ENCODE measurements at places on chromosomes 3 and 15. TPM values are rescaled to one million over a fixed set of nuclear protein-coding genes. Genes with fewer than 3 reads are reported as not detected.

DNA sequence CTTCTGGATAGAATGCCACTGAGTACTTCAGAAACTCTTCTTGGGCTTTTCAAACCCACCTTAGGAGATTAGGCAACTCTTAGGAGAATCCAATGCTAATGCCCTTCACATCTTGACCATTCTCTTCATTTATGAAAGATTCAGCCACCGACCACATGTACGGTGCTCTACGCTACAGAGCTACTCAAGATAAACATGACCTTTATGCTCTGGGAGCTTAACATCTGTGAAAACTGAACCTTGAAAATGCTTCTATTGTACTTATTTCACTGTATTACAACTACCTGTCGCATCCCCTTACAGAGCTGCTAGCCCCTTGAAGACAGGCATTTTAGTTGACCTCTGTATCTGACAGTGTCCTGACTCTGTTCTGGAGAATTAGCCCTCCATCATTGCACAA lies 19.5 kb upstream of the ARRDC4 start:
- H3K27ac ChIP-seq = no peak overlapping the region
- H3K36me3 ChIP-seq = no peaks in the 10 kb centered on the region
- DNase-seq = no peak
- no peaks in the 10 kb centered on the region for H3K4me1 ChIP-seq

LRRIQ4 gene
- 0.23 TPM for total RNA-seq

DNA sequence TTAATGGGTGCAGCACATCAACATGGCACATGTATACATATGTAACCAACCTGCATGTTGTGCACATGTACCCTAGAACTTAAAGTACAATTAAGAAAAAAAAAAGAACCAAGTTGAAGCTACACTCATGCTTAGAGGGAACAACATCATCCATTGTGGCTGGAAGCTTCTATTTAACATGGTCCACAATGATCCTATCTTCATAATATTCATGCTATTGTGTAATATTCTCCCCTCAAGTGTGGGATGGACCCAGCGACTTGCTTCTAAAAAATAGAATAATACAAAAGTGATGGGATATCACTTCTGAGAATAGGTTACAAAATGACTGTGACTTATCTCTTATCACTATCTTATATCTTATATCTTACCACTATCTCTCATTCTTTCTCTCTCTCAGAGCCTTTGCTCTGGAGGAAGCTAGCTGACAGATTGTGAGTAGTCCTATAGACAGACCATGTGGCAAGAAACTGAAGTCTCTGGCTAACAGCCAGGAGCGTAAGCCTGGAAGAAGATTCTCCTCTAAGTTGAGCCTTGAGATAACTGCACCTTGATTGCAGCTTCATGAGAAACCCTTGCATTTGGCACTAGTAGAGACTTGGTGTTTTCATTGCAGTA lies 198.5 kb upstream of the MRPL3 start:
- H3K27me3 ChIP-seq = peaks cover 10% of the 10 kb centered on the region
- H3K4me1 ChIP-seq = no peaks in the 10 kb centered on the region
- no peak overlapping the region for H3K4me3 ChIP-seq
- no peak for DNase-seq
- no peaks in the 10 kb centered on the region for H3K36me3 ChIP-seq
- no peak overlapping the region for H3K27ac ChIP-seq

GRCh38 chr3:42936157-42936981 lies 30.4 kb downstream of the ZNF662 start:
- H3K27me3 ChIP-seq = no peaks in the 10 kb centered on the region
- H3K36me3 ChIP-seq = no peaks in the 10 kb centered on the region

GRCh38 chr15:95875121-95875643 lies 455.3 kb upstream of the NR2F2 start:
- peaks cover 43% of the 10 kb centered on the region for H3K4me1 ChIP-seq
- no peak overlapping the region for H3K4me3 ChIP-seq
- peaks cover 3% of the 10 kb centered on the region for H3K36me3 ChIP-seq
- no peaks in the 10 kb centered on the region for H3K27me3 ChIP-seq
- H3K27ac ChIP-seq = no peak overlapping the region

DNA sequence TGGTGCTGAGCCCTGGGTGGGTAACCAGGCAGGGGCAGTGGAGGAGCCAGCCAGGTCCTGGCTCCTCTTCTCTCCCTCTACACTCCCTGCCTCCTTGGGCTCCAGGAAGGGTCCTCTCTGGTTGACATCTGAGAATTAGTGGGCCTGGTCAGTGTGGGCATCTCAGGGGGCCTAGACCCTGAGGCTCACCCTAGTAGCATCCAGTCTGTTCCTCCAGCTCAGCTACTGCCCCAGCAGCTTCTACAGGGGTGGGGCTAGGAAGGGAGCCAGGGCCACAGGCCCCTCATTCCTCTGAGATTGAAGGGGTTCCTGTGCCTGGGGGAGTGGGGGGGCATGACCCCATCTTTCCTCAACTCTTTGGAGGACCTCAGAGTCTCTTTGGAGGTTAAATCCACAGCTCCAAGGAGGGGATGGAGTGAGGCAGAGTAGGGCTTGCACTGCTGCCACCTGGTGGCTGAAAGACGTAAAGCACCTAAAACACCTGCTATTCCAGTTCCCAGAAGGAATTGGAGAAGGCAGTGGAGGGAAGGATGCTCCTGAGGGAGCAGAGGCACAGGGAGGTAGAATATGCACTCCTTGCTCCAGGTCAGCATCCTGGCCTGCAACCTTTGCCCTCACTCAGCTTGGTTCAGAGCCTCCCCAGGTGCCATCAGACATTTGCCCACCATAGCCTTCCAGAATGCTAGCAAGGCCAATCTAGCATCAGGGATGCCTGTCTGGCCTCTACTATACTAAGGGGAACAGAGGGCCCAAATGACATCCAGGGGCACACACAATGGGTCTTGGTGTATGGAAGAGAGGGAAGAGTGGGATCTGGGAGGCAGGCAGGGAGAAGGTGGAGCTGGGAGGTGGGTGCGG lies 25.1 kb downstream of the C3orf18 start:
- H3K36me3 ChIP-seq = no peaks in the 10 kb centered on the region
- no peak overlapping the region for H3K4me3 ChIP-seq
- H3K4me1 ChIP-seq = no peaks in the 10 kb centered on the region

RAD51 gene
- total RNA-seq = 83.3 TPM

ZNF662 gene
- 0.47 TPM for total RNA-seq

DNA sequence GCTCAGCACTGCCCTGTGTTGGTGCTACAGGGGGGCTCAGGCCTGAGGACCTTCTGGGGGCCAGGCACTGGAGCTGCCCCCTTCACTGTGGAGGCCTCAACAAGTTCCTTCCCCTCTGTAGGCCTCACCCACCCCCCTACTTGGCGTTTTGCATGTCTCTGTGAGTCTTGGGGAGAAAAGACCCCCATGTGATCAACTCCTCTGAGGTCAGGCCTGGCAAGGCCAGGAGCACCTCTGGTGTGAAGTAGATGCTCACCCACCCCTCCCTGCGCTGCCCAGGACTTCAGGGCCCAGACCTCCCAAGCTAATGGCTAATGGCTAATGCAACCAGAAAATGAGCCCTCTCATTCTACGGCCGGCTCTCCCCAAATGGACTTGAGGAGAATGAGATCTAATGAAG lies 34.2 kb upstream of the CHRNB4 start:
- no peaks in the 10 kb centered on the region for H3K4me1 ChIP-seq
- H3K4me3 ChIP-seq = no peak overlapping the region
- no peaks in the 10 kb centered on the region for H3K27me3 ChIP-seq

SLCO3A1 gene
- 20.8 TPM for total RNA-seq

DNA sequence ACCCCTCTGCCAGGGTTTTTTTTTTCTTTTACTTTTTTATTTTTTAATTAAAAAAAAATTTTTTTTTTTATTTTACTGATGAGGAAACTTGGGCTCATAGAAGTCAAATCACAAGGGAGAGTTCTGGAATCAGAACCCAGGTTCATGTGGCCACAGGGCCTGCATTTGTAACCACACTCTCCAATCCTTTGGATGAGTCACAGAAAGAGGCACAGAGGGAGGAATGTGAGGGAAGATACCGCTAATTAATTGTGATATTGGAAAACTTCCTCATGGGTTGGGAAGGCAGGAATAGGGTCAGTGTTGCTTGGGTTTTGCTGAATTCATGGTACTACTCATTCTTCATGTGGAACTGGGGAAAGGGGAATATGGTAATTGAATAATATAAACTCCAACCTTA lies 132.9 kb upstream of the SLC6A11 start:
- H3K27ac ChIP-seq = no peak overlapping the region
- no peak for DNase-seq
- H3K36me3 ChIP-seq = no peaks in the 10 kb centered on the region
- no peaks in the 10 kb centered on the region for H3K4me1 ChIP-seq
- no peak overlapping the region for H3K4me3 ChIP-seq

DNA sequence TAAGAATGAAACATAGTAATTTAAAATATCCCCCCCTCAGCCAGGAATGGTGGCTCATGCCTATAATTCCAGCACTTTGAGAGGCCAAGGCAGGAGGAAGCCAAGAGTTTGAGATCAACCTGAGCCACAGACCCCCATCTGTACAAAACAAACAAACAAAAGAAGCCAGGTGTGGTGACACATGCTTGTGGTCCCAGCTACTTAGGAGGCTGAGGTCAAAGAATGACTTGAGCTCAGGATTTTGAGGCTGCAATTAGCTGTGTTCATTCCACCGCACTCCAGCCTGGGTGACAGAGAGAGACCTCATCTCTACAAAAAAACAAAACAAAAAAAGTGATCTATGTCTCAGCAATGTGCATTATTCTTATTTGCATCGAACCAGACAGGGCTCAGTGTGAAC lies 800.8 kb downstream of the MCTP2 start:
- H3K36me3 ChIP-seq = no peaks in the 10 kb centered on the region
- H3K27me3 ChIP-seq = no peaks in the 10 kb centered on the region
- no peaks in the 10 kb centered on the region for H3K4me1 ChIP-seq
- no peak for DNase-seq

- H3K36me3 ChIP-seq = peaks cover 37% of the 10 kb centered on the region
- peak overlapping the region; percentile 94 for H3K27ac ChIP-seq
- H3K27me3 ChIP-seq = no peaks in the 10 kb centered on the region
- H3K4me1 ChIP-seq = peaks cover 96% of the 10 kb centered on the region
- peak; percentile 88 for DNase-seq
- H3K4me3 ChIP-seq = peak overlapping the region; percentile 48
Observed at GRCh38 chr15:78049691-78050440, 27.6 kb downstream of the TBC1D2B start.

DNA sequence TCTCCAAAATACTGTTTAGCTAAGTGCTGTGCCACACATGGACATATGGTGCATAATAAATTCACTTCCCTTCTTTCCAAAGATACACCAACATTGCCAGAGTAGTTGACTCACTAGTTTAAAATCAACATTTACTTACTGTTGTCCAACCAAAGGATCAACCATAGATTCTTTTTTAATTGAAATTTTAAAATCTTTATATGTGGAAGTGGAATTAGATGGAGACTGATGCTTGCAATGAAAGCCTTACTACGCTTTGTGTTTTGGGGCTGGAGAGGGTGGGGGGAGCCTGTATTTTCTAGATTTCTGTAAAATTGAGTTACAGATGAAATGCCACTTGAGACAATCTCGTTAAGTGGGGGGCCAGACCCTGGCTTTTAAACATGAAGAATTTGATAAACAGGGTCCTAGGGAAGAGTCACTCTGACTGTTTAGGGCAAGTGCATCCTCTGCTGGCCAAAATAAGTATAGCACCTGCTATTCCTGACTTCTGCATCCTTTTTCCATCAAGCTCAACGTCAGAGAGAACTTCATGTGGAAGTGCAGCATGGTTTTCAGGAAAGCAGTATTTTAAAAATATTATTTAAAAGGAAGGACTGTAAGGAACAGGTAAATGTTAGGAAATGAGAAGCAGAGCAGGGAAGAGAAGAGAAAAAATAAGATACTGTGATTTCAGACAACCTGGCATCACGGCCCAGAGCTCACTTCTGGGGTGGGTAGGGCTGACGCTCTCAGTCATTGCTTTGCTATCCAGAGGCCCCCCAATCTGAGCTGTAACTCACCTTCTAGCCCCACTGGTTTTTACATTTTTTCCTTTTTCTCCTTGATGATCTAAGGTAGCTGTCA lies 76.7 kb downstream of the BOC start:
- no peaks in the 10 kb centered on the region for H3K4me1 ChIP-seq
- DNase-seq = peak; percentile 56
- no peaks in the 10 kb centered on the region for H3K36me3 ChIP-seq
- no peak overlapping the region for H3K4me3 ChIP-seq

LRRC31 gene
- not detected for total RNA-seq

- peaks cover 4% of the 10 kb centered on the region for H3K4me1 ChIP-seq
- no peak overlapping the region for H3K27ac ChIP-seq
- no peak for DNase-seq
- no peak overlapping the region for H3K4me3 ChIP-seq
- peaks cover 56% of the 10 kb centered on the region for H3K27me3 ChIP-seq
- H3K36me3 ChIP-seq = no peaks in the 10 kb centered on the region
Observed at GRCh38 chr15:48647962-48648361, 2.5 kb upstream of the FBN1 start.

CCRL2 gene
- 11.9 TPM for total RNA-seq

DNA sequence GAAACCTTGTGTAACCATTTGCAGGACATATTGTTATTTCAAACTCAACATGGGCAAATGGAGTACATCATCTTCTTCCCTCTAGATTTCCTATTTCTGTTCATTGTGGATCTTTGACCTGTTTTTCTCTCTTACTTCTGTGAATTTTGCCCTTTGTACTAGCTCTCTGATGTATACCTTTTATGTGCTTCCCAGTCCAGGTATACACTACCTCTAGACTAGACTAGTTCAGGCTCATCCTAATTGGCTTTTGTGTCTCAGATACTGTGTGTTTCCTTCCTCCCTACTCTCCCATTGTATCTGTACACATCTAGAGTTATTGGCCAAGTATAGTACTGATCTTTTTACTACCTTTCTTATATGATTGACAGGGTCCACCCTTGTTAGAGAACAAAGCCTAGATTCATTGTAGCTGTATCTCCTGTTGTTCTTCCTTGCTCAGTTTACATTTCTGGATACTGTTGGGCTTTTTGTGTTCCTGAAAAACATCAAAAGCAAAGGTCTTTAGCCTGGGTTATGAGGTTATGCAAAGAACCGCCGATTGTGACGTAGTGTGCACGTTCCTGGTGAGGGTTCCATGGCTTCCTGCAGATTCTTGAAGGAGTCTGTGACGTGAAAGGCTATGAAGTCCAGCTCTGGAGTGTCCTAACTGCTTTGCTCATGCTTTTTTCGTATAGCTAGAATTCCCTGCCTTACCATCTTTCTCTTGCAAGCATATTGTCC lies 167.4 kb downstream of the KLHL25 start:
- H3K4me3 ChIP-seq = no peak overlapping the region
- peaks cover 50% of the 10 kb centered on the region for H3K36me3 ChIP-seq
- DNase-seq = no peak
- H3K27ac ChIP-seq = peak overlapping the region; percentile 7
- H3K27me3 ChIP-seq = no peaks in the 10 kb centered on the region

- no peak for DNase-seq
- H3K4me3 ChIP-seq = no peak overlapping the region
- no peaks in the 10 kb centered on the region for H3K36me3 ChIP-seq
Observed at GRCh38 chr3:151879679-151880415, 6.4 kb downstream of the SUCNR1 start.

HHATL gene
- not detected for total RNA-seq

DNA sequence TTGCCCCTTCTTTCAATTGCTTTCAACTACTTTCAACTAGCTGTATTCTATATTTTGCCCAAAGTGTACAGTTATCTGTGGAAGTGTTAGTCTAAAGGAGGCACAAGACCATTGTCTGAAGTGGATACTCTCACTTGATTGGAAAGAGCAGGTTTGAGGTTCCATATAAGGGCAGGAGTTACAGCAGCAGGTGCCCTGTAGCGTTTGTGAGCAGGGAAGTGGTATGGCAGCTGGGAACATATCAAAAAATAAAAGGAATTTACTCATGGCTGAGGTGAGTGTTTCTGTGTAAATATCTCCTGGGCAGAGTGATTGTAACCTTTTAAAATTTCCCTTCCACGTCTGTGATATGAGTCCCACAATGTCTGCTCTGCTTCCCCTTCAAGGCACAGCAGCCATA lies 38.5 kb upstream of the DNAJC13 start:
- DNase-seq = no peak
- peaks cover 25% of the 10 kb centered on the region for H3K27me3 ChIP-seq
- no peaks in the 10 kb centered on the region for H3K4me1 ChIP-seq
- no peak overlapping the region for H3K4me3 ChIP-seq
- H3K36me3 ChIP-seq = no peaks in the 10 kb centered on the region
- no peak overlapping the region for H3K27ac ChIP-seq

ZNF860 gene
- total RNA-seq = not detected

TMEM212 gene
- total RNA-seq = not detected
